Gastroesophageal sphincter (tissue), 4 donors: ENCODE measurements at places on chromosomes 13 and 19.

- ATAC-seq, result no peak
Observed at GRCh38 chr13:100459747-100460146, 128.8 kb downstream of the GGACT start.

DNA sequence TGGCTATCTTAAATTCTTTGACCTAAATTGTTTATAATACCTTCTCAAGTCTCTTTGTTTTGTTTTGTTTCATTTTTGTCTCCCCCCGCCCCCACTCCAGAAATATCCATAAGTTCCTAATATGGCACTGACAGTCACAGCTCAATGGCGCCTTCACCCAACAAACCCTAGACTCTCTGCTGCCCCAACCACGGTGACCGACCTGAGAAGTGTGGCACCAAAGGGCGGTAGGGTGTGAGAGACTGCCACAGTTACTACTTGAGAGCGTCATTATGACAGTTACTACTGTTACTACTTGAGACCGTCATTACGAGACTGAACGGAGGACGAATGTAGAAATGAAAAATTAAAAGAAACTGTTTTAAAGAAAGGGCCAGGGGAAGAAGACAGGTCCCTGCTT lies 34.4 kb upstream of the PSPC1 start:
- ATAC-seq, result no peak

GRCh38 chr19:30878495-30878894 lies 470.7 kb downstream of the TSHZ3 start:
- ATAC-seq, result no peak

DNA sequence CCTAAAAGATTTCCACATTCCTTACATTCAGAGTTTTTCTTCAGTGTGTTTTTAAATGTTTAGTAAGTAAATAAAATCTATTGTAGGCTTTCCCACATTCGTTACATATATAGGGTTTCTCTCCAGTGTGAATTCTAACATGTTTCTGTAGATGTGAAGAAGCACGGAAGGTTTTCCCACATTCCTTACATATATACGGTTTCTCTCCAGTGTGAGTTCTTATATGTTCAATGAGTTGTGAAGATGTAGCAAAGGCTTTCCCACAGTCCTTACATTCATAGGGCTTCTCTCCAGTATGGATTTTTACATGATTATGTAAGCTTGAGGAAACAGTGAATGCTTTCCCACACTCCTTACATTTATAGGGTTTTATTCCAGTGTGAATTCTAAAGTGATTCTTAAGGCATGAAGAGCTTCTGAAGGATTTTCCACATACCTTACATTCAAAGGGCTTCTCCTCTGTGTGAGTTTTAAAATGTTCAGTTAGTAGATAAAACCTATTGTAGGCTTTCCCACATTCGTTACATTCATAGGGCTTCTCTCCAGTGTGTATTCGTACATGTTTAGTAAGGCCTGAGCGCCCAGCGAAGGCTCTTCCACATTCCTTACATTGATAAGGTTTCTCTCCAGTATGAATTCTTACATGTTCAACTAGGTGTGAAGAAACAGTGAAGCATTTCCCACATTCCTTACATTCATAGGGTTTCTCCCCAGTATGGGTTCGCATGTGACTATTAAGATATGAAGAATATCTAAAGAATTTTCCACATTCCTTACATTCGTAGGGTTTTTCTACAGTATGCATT lies 18.2 kb downstream of the ZNF121 start:
- no peak for ATAC-seq

DNA sequence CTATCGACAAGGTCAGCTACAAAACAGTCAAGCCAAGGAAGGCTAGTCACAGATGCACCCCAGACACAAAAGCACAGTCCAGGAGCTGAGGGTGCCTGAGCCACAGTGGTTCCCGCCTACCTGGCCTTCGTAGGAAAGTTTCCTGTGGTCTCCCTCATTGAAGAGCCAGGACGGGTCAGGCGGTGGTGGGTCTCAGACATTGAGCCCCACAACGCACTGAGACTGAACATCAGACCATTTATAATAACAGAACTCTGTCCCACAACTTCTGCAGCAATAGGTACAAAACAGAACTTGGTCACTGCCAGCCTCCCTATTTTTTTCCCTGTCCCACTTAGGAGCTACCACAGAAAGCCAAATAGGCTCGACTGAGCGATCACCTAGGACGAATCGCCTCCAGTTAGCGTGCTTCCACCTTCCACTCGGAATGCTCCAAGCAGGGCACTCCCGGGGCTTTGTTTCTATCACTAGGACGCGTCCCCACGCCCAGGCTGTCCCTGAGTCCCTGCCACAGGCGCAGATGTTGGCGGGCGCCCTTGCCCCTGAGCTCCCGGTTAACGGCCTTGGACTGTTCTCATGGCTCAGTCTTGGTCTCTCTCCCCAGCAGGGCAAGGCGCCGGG lies 640 bp upstream of the ZNF544 start:
- no peak for ATAC-seq

DNA sequence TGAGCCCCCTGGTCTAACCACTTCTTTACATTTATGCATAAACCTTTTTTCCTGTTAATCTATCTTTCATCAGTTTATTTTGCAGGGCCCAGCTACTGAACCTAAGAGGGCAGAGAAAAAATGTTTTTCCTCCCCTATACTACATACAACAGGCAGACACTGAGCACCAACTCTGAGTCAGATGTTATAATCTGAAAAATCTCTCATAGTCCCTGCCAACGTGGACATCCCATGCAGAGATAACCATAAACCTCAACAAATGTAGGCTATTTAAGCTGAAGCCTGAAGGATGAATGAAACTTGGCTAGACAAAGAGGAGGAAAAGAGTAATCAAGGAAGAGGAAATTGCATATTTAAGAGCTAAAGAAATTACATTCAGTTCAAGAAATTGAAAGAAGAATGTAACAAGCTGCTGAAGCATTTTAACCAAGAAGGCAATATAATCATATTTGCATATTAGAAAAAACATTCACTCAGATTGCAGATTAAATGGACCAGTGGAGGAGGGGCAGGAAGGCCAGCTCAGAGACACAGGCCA lies 2.6 kb downstream of the NEK3 start:
- ATAC-seq, result no peak

- peak; percentile 89 for ATAC-seq
Observed at GRCh38 chr13:26698392-26699196, 62.0 kb downstream of the GPR12 start.

- ATAC-seq, result no peak
Observed at GRCh38 chr13:89695343-89696257, 1651.9 kb upstream of the MIR17HG start.

GRCh38 chr13:22194106-22194805 lies 523.4 kb downstream of the FGF9 start:
- no peak for ATAC-seq

DNA sequence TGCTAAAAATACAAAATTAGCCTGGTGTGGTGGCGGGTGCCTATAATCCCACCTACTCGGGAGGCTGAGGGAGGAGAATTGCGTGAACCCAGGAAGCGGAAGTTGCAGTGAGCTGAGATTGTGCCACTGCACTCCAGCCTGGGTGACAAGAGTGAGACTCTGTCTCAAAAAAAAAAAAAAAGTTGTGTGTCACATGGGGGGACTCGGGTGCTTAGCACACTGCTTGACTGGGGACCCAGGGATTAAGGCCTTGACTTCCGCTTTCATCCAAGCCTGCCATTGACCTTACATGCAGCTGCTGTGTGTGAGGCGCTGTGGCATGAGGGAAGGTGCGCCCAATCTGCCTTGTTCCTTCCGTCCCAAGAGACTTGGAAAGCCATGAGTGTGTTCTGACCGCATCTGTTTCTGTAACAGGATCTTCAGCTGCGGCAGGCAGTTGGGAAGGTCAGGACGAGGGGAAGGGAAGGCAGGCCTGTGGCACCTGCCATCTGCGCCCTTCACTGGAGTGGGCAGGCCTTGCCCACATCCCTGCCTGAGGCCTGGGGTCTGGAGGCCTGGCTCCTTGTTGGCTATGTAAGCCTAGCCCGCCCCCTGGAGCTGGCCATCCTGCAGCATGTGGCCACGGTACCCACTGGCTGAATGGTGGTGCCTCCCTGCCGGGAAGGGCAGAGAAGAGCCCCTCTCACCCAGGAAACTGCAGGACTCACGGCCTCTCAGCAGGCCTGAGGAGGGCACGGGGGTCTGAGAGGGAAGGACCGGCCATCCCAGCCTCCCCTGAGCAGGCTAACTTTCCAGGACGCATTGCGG lies 23.0 kb downstream of the PPP1R37 start:
- no peak for ATAC-seq

GRCh38 chr13:66853564-66853963 lies 376.6 kb downstream of the PCDH9 start:
- no peak for ATAC-seq

- ATAC-seq, result no peak
Observed at GRCh38 chr19:49335071-49335783, at the start of gene CD37. CD37 (plus strand) TSS chr19:49335406; CDS start chr19:49335541, 135 bp downstream.

- no peak for ATAC-seq
Observed at GRCh38 chr13:33341861-33342452, 56.4 kb upstream of the STARD13 start.

- ATAC-seq, result peak; percentile 31
Observed at GRCh38 chr19:1975162-1975480, 34.1 kb downstream of the CSNK1G2 start.

DNA sequence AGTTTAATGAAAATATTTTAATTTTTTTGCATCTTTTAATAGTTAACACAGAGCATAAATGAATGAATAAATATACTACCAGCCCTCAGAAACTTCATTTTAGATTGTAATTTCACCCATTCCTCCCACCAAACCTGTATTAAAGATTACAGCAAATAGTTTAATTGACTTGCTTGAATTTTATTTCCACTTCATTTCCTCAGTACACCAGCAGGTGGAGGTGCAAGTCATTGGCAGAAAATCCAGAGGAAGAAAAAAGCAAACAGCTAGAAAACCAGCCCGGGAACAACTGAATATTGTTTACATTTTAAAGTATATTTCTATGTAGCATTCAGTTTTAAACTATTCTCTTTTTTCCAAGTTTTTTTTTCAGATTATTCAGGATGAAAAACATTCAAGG lies 177.8 kb downstream of the OLFM4 start:
- ATAC-seq, result no peak

GRCh38 chr19:41849067-41849466 lies 4.2 kb downstream of the DMRTC2 start:
- ATAC-seq, result no peak

DNA sequence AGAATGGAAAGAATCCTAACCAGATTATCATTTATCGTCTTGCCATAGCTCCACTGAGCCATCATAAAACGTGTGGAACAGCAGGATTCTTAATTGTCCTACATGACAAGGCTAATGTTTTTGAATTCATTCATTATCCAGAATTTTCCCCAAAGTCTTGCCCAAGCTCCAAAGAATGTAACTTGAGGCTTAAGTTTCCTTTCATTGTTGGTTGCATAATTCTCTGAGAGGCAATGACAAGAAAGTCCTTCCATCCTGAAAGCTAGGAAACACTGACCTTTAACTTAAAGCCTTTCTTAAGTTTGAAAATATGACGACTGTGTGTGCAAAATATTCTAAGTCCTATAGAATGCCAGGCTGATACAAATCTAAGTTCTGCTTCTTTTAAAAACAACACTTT lies 546.1 kb downstream of the SUCLA2 start:
- no peak for ATAC-seq

DNA sequence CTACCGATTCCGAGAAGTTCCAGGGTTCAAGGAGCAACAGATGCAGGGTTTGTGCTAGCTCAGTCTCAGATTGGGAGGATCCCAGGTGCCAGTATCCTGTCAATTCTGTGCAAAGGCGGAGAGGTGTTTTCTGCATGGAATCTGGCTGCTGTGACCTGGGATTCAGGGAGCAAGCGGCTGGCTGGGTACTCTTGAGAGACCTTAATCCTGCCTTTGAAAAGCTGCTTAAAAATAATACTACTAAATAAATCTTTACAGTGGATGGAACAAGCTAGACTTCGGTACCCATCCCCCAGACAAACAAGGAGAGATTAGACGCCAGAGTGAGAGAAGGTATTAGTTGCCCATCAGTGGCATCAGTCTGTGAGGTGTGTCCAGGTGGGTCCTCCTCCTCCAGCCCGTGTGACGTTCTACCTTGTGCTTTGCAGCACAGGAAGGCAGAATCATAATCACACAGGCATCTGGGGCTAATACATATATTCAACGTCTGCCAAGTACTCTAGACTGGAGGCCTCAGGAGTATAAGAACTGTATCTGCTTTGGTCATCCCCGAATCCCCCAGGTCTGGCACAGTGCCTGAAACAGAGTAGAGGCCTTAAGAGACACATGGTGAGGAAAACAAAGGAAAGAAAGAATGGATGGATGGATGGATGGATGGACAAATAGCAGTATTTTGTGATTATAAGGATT lies 230.6 kb downstream of the ZNF536 start:
- ATAC-seq, result no peak

DNA sequence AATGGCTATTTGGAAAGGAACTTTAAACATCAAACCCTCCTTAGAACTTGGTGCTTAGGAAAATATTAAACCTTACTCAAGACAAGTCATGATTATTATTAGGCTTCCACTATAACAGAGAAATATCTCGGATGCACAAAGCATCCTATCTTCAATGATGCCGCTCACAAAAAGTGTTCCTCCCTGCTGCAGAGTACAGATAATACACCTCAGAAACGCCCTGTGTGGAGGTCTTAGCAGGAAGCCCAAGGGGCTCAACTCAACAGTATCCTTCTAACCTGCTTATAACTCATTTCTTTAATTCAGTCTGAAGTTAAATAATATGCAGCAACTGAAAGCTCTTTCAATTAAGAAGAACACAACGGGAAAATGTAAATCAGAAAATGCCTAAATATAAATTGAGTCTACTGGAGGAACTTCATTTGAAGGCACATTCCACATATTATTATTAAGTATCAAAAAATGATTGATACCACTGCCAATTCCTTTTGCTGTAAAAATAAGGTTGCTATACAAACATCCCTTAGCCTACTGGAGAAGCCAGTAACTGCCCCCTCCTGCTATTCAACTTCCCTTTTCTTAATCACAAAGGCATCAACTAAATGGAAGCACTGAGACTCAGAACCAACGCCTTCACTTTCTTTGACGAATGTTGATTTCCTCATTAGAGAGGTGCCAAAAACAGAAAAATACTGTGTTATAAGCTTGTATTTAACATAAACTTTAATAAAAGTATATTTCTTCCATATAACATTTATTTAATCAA lies 12.0 kb downstream of the ELF1 start:
- ATAC-seq, result no peak

- ATAC-seq, result no peak
Observed at GRCh38 chr19:35399231-35399630, 28.4 kb downstream of the GPR42 start.

DNA sequence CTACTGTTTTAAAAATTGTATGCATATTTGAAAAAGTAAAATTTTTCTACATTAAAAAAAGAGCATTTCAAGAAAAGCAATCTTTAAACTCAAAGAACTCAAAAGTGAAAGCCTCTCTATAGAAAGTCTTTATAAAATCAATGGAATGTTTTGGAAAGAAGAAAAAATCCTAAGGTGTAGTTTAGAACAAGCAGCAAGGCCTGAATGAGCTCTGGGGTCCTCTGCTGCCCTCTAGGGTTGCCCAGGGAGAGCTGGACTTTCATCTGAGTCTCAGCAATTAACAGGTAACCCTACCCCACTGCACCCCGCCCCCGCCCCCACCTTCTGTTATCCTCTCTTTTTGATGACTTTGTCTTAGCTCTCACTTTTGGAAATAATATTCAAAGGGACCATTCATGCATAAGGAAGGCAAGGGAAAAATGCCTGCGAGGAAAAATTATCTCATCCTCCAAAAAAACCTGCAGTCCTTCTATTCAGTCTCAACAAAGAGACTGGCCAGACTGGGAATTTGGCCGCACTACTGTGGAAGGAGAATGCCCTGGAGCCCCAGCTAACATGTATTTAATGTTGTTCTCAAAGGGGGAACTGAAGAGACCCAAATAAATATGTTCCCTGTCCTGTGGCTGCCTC lies 24.1 kb downstream of the SLC25A30 start:
- ATAC-seq, result no peak
